ENCODE measurements at places on chromosomes 4 and X.

GRCh38 chr4:88230969-88231771 is 53.2 kb downstream of the PPM1K start:
- DNase-seq, result no peak

DNA sequence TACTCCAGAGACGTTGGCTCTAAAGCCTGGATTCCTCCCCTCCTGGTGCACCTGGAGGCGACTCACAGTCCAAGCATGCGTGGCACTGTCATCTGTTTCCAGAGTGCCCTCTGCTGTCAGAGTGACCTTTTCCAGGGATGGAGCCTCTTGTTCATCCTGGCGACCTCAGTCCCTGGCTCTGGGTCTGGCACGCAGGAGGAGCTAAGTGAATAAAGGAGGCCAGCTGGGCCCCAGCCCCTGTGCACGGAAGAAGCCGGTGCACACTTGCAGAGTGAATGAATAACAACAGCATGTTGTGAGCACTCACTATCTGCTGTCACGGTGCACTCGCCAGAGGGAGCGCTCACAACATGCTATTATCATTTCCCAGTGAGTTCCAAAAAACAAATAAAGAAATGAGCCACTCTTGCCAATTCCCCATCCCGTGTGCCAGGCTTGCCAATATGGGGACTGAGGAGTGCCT is 27.8 kb upstream of the PSAPL1 start:
- DNase-seq, result peak; percentile 52

DNA sequence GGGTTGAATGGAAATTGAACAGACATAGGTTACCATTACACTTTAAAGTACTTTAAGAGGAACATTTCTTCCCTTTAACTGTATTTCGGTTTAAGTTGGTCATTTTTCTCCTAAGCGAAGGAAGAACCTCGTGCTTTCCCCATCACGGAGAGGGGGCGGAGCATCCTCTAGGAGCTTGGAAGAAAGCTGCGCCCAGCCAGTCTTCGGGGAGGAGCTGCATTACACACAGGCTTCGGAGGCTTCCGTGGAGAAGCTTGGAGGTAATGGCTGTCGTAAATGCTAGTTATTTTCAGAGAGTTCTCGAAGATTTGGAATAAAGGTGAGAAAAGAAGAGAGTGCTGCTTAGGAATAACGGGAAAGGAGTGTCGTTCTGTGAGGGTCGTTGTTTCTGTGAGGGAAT is at the start of gene PWWP3B:
Gene PWWP3B, plus strand, starts transcription at position 199 of the 400 bp plus-strand sequence. CDS start 37,128 bp downstream, outside the sequence.
- DNase-seq, result peak; percentile 20

DNA sequence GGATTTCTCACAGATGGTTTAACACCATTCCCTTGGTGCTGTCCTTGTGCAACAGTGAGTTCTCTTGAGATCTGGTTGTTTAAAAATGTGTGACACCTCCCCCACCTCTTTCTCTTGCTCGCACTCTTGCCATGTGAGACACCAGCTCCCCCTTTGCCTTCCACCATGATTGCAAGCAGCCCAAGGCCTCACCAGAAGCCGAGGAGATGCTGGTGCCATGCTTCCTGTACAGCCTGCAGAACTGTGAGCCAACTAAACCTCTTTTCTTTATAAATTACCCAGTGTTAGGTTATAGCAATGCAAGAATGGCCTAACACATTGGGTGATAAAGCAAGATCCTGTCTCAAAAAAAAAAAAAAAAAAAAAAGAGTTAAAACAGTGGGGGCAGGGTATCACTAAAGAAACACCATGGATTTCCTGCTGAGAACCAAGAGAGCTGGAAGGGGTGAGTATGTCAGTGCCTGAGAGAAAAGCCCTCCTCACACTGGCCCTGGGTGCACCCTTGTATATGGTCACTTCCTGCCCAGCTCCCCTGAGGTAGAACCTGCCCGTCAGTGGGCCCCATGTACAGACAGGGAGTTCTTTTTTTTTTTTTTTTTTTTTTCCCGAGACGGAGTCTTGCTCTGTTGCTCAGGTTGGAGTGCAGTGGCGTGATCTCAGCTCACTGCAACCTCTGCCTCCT is 46.4 kb downstream of the APOO start:
- no peak for DNase-seq

DNA sequence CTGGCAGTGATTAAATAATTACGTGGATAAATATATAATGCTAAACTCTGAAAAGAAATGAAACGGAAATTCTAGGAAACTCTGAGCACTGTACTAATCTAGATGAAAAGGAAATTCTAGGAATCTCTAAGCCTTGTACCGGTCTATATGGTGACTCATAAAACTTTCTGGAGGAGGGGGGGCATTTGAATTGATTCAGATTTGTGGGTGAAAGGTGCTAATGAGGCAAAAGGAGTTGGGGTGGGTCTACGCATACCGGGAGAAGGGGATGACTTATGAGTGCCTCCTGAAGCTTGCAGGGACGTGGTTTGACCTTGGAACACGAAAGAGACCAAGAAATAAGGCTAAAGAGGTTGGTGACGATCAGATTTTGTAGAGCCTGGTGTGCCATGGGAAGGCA is 151.7 kb upstream of the CASK start:
- no peak for DNase-seq

All from iPS-NIHi11 (cell line).